ENCODE measurements at places on chromosomes 2 and 18. TPM values are rescaled to one million over a fixed set of nuclear protein-coding genes. Genes with fewer than 3 reads are reported as not detected.

Gene C2orf66
- 0.05 TPM for polyA plus RNA-seq

GRCh38 chr2:223058952-223059716, 7.1 kb downstream of the KCNE4 start:
- peak; percentile 56 for DNase-seq

DNA sequence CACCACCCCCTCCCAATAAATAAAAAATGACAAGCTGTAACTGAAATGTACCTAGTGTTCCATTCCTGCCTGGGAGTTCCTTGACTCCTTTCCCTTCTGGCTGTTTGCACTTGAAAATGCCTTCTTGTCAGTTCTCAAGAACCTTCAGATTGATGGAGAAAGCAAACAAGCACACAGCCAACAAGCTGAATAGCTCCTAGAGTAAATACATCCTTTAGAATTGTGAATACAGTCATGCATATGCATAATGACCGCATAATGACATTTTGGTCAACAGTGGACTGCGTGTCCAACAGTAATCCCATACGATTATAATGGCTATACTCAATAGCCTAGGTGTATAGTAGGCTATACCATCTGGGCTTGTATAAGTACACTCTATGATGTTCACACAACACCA, 97.0 kb downstream of the LYPD6 start:
- DNase-seq, result no peak

DNA sequence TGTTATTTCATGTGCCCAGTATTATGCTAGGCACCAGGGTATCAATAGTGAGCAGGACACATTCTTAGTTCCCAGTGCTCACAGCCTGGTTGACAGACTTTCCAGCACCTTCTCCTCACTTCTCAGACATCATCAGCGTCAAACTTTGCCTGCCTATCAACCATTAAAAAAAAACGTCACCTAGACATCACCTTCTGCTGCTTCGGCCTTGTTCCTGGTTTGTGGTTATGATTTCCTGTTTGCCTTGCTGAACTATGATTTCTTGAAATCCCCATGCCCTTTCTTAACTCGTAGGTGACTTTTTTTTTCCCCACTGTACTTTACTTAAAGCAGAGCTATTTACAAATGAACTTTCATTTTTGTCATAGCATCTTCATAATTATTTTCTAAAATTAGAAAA, 60.4 kb upstream of the NABP1 start:
- no peak for DNase-seq

DNA sequence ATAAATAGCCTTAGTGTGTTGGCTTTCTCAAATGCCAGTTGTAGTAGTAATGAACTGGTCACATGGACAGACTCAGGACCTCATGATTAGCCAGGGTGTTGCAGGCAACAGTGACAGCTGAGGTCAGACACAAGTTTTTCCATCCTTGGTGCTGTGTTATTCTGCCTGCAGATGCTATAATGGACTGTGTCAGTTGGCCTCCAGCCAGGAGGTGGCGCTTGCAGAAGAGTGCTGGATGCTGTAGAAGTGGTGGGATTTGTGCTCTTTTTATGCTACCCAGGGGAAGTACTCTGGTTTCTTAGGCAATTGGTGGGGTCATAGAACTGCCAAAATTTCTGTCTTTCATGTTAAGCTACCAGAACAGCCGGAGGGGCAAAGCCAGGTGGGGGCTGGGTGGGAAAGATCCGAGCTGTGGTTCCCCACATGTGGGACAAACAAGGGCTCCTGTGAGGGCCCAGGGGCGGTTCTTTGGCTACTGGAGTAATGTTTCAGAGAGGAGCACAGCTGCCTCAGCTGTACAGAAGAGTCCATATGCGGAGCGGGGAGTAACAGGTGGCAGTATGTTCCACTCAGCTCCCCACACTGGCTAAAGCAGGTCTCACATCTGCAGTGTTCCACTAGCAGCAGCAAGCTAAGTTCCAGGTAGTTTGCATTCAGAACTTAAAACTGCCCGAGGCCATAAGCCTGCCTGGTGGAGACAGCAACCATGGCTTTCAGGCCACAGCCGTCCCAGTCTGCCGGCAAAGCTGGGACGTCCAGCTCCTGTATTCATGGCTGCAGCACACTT, 104.4 kb downstream of the GULP1 start:
- no peak for DNase-seq

All from A549 (cell line).